Renal cortical epithelial cell (primary cell): ENCODE measurements at places on chromosomes 7 and 10. TPM values are rescaled to one million over a fixed set of nuclear protein-coding genes. Genes with fewer than 3 reads are reported as not detected.

STRIP2 gene
- total RNA-seq = 2.3 and 3.8 TPM in 2 replicates

NPTX2 gene
- 0.35 TPM in 1 of 2 replicates, not detected in the other for total RNA-seq

MMRN2 gene
- 0.55 and 3.6 TPM in 2 replicates for total RNA-seq

GPC2 gene
- 1.6 and 2.3 TPM in 2 replicates for total RNA-seq

SPDYE8 gene
- not detected in 2 replicates for total RNA-seq

DNA sequence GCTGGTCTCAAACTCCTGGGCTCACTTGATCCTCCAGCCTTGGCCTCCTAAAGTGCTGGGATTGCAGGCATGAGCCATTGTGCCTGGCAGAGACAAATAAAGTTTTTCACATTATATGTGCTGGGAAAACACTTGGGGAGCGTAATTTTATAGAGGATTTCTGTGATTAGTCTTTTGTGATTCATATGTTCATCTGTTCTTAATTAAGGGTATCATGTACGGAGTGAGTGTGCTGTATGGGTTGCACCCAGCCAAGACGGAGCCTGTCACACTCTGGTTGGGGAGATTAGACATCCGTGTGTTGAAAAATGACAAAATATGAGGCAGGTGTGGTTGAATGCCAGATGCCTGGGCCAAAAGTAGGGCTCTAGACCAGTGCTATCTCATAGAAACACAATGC is 10.3 kb downstream of the ADRB1 start:
- DNase-seq = no peak

GRCh38 chr10:62614389-62615157 is 189.9 kb upstream of the ADO start:
- DNase-seq = peak; percentile 67

GRCh38 chr10:122974023-122974422 is 6.2 kb upstream of the PSTK start:
- DNase-seq = peak; percentile 33

DNA sequence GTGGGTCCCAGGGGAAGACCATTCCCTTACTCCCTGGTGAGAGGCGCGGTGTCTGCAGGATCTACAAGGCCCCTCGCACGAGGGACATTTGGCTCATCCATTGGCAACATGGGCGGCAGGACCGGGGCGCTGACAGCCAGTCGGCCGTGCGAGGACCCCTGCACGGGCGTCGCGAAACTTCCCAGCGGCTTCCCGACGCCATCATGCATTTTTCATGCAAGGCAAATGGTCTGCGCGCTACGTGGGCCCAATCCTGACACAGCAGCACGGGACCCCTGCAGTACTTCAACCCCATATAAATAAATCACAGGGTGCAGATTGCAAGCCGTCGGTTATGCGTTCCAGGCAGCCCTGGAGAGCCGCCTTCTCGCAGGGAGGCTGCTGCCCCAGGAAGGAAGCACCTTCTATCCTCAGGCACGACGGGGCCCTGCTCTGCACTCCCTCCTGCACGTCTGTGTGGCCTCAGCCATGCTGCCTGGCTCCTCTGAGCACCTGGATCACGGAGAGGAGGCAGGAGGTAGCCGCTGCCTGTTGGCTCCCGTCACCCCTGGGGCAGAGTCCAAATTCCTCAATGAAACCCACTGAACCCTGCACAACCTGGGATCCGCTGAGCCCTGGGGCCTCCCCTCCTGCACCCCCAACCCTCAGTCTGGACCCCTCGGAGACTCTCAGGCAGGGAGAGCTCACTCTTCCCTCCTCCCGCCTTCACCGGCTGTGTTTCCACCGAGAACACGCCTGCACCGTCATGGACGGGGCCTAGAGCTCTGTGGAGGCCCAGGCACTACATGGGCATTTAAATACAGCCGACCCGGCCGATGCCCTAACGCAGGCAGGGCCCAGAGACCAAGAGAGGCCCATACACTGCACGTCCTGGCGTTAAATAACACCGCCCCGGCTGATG is 90.5 kb downstream of the PDGFA start:
- DNase-seq = no peak

DNA sequence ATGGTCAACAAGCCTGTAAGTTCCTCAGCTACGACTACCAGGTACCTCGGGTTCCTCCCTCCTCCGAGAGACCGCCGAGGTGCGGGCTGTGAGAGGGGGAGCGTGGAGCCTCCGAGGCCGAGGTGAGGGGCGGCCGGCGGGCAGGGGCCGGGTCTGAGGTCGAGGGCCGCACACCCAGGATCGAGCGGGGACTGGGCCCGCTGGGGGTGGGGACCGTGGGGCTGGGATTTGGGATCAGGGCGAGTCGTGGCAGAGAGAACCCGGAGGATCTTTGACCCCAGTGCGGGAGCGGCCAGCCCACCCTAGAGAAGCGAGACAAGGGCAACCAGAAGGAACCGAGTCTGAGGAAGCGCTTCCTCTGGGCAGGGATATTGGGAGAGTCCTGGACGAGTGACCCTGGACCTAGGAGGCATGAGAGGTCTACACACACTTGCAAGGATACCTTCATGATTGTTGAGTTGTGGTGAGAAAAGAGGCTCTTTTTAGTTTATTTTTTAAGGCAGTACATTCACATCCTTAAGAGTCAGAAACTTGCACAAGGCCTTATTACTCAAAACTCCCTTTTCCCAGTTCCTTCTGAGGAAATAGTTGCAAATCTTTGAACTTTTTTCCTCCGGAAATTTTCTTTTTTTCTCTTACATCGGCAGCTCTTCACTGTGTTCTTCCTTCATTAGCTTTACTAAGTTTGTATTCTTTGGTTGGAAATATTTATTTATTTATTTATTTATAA is 395 bp downstream of the ZNF487 start:
- DNase-seq = no peak

- DNase-seq = no peak
Observed at GRCh38 chr7:127730658-127731276, 78.8 kb downstream of the SND1 start.

- peak; percentile 17 for DNase-seq
Observed at GRCh38 chr7:135251496-135252391, 18.1 kb downstream of the STRA8 start.

DNA sequence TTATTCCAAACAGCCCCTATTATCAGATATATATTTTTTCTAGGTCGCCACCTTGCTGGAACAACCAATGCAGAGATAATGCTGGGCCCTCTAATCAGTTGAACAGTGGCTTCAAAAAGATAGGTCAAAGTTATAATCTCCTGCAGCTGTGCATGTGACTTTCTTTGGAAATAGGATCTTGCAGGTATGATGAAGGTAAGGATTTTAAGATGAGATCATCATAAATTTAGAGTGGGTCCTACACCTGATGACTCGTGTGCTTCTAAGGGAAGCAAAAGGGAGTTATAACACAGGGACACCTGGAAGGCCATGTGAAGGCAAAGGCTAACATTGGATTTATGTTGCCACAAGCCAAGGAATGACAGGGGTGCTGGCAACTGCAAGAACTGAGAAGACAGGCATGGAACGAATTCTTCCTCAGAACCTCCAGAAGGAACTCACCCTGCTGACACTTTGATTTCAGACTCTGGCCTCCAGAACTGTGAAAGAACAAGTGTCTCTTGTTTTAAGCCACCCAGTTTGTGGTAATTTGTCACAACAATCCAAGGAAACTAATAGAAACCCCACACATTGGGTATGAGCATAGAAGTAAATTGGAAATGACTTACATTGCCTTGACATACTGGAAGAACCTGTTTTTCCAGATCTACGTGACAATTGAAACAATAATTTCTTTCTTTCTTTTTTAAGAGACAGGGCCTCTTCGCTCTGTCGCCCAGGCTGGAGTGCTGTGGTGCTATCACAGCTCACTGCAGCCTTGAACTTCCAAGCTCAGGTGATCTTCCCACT is 34.4 kb downstream of the CCDC71L start:
- DNase-seq = peak; percentile 28

GRCh38 chr10:110747609-110748464 is 103.7 kb downstream of the RBM20 start:
- peak; percentile 70 for DNase-seq
